NCI-H2081 treated with DMSO at 0.1 percent for 48 hours (cell line): ENCODE measurements at places on chromosomes 4 and X.
A peak's percentile ranks its signal among the peaks of the same experiment; 100 is the strongest.

DNA sequence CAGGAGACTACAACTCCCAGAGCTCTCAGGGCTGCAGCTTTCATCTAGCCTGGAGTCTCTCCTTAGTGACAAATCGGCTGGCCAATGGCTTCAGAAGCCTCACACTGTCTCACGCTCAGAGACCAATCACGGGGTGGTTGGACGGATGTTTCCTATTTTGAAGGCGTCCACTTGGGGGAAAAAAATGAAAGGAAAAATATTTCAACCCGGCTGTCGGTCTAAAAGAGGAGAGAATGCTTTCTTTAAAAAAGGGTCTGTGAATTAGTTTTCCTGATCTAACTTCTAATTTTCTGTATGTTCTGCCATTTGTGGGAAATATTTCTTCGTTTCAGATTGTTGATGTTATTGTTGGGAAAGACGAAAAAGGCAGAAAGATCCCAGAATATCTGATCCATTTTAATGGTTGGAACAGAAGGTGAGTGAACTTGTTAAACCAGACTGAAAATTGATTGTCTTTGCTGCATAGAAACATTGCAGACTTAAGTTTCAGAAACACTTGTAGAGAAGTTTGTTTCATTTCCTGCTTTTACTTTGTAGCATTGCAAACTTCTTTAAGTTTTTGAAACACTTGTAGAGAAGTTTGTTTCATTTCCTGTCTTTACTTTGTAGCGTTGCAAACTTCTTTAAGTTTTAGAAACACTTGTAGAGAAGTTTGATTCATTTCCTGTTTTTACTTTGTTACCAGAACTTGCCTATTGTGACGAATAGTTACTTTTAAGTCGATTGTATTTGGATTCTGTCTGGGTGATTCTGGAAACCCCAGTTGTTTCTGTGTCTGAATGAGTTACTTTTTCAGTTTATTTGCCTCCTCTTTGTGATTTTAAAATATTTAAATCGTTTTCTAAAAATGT is 1.6 kb downstream of the MSL3 start:
- DNase-seq: peak; percentile 62

- DNase-seq: no peak
These were observed 393.3 kb downstream of the PPP3CA start for GRCh38 chr4:100954046-100954445.

DNA sequence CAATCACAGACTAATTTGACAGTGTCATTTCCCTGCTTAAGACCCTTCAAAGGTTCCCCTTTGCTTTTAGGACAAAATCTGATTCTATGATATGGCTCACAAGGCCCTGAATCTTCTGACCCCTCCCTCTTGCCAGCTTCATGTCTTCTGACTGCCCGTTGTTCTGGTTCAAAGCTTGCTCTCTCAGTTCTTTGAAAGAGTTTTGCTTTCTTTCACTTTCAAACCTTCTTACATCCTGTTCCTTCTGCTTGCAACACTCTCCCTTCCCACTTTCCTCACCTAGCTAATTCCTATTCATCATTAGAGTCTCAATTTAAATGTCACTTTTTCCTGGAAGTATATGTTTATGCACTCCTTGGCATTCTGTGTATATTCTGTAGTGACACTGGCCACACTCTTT is 299.2 kb downstream of the IDS start:
- no peak for DNase-seq

- no peak for DNase-seq
These were observed 195.0 kb upstream of the GATB start for GRCh38 chr4:151955721-151956380.

DNA sequence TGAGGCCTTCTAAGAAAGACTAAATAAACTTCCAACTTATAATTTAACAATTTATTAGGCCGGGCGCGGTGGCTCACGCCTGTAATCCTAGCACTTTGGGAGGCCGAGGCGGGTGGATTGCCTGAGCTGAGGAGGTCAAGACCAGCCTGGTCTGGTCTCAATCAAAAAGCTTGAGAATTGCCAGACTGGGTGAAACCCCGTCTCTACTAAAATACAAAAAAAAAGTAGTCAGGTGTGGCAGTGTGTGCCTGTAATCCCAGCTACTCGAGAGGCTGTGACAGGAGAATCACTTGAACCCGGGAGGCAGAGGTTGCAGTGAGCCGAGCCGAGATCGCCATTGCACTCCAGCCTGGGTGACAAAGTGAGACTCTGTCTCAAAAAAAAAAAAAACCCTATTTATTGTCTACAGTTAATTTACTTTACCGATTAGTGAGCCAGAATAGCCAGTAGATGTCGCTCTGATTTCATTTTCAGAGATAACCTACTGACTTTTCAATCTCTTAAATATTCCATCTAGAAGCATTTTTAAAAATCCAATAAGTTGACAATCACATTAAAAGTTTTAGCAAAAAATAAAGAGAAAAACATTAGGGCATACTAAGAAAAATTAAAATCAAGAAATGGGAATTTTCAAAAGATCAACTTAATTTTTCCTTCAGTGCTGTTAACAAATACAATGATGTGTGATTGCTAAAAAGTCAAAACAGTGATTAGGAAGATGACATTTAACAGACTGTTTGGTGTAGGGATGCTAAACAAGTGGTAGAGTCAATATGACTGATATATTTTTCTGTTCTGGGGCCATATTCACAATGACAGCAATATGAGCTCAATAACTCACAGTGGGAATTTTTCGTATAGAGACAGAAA is 4.3 kb upstream of the SHROOM3 start:
- DNase-seq: peak; percentile 3

DNA sequence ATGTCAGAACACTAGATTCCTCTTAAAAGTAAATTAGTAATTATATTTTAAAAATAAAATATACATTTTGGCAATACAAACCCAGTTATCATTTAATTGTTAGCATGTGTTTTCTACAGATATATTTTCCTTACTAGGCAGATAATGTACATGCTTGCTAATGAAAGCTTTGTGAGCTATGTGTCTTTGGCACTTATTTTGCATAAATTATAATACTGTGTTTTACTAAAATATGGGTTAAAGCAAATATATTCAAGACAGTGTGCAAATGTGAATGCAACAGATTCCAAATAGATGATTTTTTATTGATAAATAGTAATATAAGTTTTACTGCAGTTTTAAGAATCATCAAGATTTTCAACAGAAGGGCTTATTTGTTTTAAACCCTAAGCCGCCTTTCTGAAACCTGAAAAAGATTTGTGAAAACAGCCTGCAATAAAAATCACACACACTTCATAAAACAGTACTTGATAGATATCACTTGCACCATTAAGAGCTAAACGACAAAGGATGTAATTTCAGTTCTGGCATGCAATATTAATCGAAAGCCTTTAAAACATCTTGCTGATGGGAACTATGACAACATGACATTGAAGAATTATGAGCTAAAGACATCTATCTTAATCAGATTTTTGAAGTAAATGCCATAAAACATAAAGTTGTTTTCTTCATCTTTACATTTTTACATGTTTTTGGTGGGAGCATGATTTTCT is 333.3 kb downstream of the DCTD start:
- no peak for DNase-seq

GRCh38 chr4:86825511-86825910 is 23.7 kb downstream of the SLC10A6 start:
- no peak for DNase-seq

- peak; percentile 56 for DNase-seq
These were observed 64.5 kb downstream of the GPRIN3 start for GRCh38 chr4:89242864-89243732.

DNA sequence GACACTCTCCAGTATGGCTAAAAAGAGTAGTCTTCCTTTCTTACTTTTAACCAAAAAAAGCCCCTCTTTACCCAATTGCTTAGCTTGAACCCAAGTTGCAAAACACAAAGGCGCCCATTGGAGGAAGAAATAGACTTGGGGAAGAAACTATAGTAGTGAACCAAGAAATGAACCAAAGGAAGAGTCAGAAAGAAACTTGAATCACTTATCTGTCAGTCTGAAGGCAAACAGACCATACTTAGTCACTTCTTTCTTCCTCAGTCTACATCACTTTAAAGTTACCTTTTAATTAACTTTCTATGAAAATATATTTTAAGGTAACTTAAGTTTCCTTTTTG is 161.4 kb upstream of the GIMD1 start:
- no peak for DNase-seq

DNA sequence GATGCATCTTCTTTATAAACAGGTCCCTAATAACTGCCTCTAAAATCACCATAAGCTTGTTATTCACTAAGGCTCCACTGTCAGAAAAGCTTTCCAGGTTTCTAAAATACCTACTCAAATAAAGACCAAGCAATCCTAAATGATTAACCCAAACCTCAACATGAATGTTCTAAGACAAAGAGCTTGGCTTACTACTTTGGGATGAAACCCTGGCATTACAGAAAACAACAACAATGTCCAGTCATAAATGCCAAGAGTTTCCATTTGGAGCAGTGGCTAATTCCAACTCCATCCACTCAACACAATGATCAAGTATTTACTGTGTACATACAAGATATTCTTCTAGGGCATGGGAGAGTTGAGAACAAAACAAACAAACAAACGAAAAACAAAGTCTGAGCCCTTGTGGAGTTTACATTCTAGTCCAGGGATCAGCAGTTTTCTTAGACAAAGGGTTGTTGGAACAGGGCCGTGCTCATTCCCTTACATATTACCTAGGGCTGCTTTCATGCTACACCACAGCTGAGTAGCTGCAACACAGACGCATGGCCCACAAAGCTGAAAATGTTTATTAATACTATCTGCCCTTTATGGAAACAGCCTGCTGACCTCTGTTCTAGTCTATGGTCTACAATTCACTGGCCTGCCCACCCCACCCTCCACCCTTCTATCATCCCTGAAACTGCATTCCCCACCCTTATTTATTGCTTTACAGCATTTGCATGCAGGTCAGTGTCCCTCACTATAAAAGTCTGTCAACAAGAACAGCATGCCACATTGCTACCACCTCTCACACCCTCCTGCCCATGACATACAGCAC is 23.7 kb downstream of the ABCG2 start:
- no peak for DNase-seq

DNA sequence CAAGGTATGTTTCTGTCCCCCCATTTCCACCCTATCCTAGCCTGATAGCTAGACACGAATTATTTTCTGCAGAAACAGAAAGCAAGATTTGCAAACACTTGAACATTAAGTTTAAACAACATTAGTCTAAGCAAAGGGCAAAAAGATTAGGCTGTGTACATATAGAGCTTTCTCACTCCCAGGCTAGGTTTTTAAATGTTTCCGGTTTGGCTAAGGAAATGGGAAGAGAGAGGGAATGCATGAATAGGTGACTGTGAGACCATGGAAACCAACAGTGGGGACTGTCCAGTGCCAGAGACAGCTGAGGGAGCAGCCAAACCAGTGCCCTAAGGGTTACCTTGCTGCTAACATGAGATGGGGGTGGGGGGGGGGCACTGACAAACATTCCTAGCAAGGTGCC is 242.7 kb downstream of the SCFD2 start:
- no peak for DNase-seq

DNA sequence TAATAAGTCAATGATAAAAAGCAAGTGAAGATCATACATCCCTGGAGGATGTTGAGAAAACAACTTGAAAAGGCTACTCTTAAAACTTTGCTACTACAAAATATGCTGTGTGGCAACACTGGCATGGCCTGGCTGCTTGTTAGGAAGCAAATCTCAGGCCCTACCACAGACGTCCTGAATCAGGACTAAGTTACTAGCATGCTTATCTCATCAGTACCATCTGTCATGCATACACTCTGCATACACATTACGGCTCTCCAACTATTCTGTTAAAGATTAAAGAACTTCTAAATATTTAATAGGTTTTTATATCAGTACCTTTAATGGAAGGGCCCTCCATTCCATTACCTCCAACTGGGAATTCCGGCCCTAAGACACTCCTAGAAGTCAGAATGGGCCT is 8.2 kb downstream of the PAPSS1 start:
- no peak for DNase-seq

GRCh38 chrX:8743126-8743732 is 11.3 kb upstream of the ANOS1 start:
- DNase-seq: peak; percentile 2

GRCh38 chr4:83269256-83269655 is 15.3 kb downstream of the COQ2 start:
- no peak for DNase-seq

- DNase-seq: no peak
These were observed 30.3 kb downstream of the UCHL1 start for GRCh38 chr4:41287005-41287404.

DNA sequence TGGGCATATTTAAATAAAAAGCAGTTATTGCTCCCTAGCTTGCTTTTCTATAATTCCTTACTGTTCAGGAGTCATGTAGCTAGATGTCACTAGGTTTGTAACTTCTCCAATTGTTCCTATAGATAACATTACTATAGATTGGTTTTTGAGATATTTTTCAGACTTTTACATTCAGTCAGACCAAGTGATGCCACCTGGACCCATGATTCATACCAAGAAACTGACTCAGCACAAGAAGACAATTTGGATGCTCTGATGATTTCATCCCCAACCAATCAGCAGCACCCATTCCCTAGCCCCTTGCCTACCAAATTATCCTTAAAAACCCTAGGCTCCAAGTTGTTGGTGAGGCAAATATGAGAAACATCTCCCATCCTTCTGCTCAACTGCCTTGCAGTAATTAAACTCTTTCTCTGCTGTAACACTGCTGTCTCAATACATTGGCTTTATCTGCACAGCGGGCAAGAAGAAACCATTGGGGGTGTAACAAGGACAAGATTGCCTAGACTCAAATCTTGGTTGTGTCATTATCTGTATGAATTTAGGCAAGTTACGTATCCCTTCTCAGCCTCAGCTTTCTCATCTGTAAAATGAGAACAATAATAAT is 11.8 kb upstream of the NEIL3 start:
- no peak for DNase-seq

GRCh38 chr4:182795446-182796238 is 121.5 kb downstream of the DCTD start:
- no peak for DNase-seq

- DNase-seq: no peak
These were observed 92.5 kb downstream of the FAM13A start for GRCh38 chr4:88964450-88964849.

- no peak for DNase-seq
These were observed 161.3 kb upstream of the PSAPL1 start for GRCh38 chr4:7595934-7596461.

GRCh38 chr4:139312552-139313332 is 10.5 kb upstream of the NDUFC1 start:
- DNase-seq: no peak

DNA sequence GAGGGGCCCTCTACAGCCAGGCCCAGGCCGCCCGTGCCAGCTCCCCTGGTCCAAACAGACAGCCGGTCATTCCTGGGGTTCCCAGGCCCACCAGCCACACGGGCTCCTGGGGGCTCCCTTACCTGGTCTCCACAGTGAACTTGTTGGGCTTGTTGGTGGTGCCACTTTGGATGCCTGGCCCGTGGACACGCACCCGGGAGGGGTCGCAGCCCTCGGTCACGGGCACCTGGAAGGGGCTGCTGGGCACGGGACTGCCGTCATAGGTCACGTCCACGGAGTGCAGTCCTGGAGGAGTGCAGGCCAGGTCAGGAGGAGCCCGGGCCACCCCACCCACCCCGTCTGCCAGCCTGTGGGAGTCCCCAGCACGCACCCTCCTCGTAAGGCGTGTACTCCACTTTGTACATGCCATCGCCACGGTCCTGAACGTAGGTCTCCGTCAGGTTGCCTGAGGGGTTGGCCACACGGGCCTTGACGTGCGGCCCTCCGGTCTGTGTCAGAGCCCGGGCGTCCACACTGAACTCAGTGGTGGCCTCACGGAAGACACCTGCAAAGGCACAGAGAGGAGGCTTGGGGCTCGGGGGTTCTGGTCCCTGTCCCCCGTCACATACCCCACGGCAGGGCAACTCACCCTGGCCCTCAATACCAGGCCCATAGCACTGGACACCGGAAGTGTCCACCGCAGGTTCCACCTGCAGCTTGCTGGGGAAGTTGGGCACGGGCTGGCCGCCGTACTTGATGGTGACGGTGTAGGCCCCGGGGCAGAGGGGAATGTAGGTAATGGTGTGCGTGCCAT is 14.9 kb downstream of the FLNA start:
- no peak for DNase-seq
